ENCODE measurements at places on chromosomes 16 and 17.
A peak's percentile ranks its signal among the peaks of the same experiment; 100 is the strongest.

- peak; percentile 26 for DNase-seq
Measured at GRCh38 chr17:63626551-63627180, 4.4 kb downstream of the MAP3K3 start.

DNA sequence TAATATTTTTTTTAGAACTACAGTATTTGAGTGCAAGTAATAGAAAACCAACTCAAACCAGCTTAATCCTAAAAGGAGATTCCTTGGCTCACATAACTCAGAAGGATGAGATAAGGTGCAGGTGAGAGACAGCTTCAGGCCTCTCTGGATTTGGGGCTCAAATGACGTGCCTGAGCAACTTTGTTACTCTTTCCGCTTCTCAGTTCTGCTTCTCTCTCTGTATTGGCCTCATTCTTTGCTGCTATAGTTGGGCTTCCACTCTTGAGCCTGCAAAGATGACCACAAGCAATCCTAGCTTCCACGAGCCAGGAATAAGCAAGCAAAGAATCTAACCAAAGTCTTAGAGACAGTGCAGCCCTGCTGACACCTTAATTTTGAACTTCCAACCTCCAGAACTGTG is 45.0 kb upstream of the NLK start:
- no peak for DNase-seq

- DNase-seq: no peak
Measured at GRCh38 chr17:17958982-17959381, 13.2 kb downstream of the TOM1L2 start.

DNA sequence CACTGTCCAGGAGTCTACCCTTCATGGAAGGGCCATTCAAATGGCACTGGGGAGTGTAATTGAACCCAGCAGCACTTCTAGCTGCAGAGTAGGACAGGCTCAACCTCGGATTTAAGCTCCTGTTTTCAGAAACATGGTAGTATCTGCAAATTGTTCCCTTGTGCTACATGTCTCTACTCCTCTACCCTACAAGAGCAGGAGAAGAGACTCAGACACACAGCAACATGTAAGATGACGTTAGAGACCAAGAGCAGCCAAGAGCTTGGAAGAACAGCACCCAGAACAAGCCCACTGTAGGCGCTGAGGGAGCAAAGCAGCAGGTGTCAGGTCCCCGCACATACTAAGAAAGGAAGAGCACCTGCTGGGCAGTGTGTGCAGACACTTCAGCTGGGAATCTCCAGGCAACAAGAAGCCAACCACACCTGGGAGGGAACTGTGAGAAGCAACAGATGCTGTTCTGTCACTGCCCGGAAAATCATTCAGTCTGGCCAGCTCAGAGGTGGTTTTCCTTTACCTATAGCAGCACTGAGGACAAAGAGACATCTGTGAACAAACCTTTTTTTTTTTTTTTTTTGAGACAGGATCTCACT is 35.6 kb upstream of the MNT start:
- no peak for DNase-seq

- peak; percentile 43 for DNase-seq
Measured at GRCh38 chr17:15513058-15513791, 45.8 kb upstream of the CDRT4 start.

DNA sequence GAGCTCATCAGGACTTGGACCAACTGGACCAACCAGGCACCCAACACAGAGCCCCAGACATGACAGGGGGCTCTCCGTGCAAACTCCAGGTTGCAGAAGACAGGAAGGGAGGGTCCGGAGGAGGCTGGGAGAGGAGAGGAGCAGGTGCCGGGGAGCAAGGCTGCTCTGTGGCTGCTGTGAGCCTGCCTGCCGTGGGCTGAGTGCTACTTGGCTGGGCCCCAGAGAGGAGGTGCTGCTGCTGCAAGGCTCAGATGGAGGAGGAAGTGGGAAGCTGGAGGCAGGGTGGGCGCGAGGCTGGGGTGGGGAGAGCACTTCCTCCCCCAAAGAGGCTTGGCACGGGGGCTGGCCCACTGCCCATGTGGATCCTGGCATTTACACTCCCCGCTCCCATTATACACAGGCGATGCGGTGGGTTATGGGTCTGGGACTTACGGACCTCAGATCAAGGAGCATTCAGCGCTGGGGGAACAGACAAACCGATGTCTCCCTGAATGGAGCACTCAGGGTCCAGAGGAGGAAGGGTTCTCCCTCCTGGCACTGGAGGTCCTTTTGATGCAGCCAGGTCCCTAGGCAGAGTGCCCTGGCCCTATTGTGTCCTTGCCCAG is 15.9 kb downstream of the EPOP start:
- DNase-seq: no peak

- no peak for DNase-seq
Measured at GRCh38 chr17:28532050-28532960, 20.1 kb downstream of the UNC119 start.

DNA sequence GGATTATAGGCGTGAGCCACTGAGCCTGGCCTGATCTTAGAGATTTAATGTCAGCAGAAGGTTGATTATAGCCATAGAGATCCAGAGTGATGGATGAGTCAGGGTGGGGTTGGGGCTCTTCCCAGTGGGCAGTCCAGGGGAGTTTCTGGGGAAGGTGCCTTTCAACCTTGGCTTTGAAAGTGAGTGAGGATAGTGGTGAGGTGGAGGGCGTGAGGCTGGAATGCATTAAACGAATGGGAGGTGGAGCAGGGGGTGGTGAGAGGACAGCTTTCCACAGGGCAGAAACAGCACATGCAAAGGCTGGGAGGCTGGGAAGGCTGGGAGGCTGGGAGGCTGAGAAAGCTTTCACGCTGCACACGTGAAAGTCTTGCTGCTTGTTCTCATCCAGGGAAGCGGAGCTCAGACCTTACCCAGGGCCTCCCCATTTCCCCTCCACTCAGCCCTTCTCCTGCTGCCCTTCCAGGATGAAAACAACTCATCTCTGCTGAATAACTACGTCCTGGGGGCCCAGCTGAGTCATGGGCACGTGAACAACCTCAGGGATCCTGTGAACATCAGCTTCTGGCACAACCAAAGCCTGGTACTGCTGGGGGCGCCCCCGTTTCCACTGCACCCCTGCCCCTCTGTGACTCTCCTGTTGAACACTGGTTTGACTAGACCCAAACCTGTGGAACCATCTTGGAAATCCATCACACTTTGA is 22.3 kb downstream of the ADGRG5 start:
- DNase-seq: peak; percentile 28

- DNase-seq: no peak
Measured at GRCh38 chr17:78921437-78921971, 3.7 kb downstream of the TIMP2 start.

- no peak for DNase-seq
Measured at GRCh38 chr16:86494565-86495356, 15.6 kb upstream of the FOXF1 start.

DNA sequence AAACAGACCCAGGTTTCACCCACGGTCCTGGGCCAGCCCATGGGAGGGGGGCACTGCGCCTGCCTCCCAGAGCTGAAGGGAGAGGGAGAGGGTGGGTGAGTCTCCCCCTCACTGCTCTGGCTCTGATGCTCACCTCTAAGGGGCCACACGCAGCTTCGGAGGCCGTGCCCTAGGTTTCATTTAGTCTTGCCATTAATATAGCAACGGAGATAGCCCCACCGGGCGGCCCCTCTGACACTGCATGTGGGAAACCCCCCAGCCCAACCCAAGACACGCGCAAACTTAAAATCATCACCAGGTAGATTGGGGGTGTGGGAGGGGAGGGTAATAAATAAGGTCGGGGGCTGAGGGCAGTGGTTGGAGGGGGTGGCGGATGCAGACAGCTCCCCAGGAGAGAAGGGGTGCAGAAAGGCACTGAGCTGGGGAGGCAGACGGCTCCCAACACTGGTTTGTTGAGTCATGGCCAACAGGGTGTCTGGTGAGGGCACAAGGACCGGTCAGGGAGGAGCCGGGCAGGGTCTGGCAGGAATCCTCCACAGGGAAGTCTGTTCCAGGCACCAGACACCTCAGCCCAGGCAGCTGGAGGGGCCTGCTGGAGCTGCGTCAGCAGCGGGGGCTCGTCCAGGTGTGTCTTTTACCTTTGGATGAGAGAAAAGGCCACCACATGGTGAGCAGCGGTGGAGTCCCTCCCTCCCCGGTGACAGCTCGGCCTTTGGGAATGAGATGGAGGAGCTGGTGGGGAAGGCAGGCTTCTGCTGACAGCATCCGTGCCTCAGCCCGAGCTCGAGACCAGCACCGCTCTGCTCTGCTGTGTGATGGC is 32.0 kb upstream of the DOC2B start:
- no peak for DNase-seq

DNA sequence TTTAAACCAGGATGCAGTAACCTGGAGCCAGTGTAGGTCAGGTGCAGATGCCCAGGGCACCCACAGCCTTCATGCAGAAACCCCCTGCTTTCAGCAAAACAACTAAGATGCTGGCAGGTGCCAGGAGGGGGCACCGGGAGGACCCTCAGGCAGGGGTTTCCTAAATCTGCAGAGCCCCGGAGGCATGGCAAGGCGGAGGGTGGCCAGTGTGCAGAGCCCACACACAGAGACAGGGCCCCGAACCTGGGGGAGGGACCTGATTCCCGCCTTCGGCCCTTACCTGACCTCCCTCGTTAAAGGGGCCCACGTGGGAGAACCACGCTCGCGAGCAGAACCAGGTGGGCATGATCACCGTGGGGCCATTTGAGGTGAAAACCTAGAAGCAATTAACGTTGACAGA is 114.0 kb upstream of the METRNL start:
- no peak for DNase-seq

- no peak for DNase-seq
Measured at GRCh38 chr17:41185001-41185400, 290 bp upstream of the KRTAP4-1 start.

DNA sequence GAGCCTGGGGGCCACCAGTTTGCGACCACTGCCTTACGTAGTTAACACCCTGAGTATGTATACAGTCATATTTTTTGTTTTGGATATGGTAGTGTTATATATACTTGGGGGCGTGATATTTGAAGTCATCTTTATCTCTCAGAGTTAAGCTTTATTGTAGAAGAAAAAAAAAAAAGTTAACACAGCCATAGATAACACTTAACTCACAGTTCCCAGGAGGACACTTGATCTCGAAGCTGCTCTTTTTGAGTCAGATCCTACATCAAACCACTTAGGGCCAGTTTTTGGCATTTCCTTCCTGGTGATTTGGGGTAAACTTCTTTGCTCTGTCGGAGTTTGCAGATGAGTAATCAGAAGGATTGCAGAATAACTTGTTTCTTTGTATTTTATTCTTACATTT is 5.8 kb downstream of the ITPRIPL2 start:
- DNase-seq: peak; percentile 70

DNA sequence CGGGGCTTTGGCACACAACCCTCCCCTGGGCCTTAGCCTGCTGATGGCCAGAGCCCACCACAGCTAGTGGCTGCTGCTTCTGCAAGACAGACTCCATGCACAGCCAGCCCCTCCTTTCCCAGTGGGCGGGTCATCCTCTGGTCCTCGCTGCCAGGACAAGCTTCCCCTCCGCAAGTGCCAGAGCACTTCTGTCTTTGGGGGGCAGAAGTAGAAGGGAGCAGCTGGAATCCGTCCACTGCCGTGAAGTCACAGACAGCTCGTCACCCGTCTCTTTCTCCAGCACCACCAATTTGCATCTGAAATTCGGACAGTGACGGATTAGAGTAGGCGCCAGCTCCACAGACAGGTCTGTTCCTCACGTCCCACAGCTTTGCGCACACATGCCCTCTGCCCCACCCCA is 31.3 kb upstream of the NAT9 start:
- no peak for DNase-seq
